Activated T-cell treated with anti-CD3 and anti-CD28 coated beads, Interleukin-2, amount 50 U/mL, for 72 hours (primary cell): ENCODE measurements at places on chromosomes 7 and 10. TPM values are rescaled to one million over a fixed set of nuclear protein-coding genes. Genes with fewer than 3 reads are reported as not detected.
A peak's percentile ranks its signal among the peaks of the same experiment; 100 is the strongest.

GRCh38 chr7:157857578-157858075 lies 520.8 kb downstream of the DNAJB6 start:
- DNase-seq, result no peak

DNA sequence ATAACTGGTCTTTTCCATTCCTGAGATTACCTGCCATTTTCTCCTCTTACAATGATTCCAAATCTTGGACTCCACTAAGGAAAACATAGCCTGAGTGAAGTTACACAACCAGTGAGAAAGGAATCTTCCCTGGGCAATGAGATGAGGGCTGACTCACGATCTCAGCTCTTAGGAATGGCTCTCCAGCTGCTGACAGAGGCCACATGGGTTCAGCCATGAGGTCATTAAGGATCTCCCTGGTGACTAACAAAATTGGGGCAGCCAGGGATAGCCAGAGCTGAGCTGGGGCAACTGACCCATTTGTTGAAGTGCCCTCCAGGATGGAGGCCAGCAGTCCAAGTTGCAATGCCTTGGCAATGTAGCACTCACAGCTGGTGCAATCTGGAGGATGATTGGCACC lies 78.7 kb upstream of the MKLN1 start:
- no peak for DNase-seq

GRCh38 chr7:75652788-75653187 lies 86.0 kb downstream of the HIP1 start:
- DNase-seq, result no peak

DNA sequence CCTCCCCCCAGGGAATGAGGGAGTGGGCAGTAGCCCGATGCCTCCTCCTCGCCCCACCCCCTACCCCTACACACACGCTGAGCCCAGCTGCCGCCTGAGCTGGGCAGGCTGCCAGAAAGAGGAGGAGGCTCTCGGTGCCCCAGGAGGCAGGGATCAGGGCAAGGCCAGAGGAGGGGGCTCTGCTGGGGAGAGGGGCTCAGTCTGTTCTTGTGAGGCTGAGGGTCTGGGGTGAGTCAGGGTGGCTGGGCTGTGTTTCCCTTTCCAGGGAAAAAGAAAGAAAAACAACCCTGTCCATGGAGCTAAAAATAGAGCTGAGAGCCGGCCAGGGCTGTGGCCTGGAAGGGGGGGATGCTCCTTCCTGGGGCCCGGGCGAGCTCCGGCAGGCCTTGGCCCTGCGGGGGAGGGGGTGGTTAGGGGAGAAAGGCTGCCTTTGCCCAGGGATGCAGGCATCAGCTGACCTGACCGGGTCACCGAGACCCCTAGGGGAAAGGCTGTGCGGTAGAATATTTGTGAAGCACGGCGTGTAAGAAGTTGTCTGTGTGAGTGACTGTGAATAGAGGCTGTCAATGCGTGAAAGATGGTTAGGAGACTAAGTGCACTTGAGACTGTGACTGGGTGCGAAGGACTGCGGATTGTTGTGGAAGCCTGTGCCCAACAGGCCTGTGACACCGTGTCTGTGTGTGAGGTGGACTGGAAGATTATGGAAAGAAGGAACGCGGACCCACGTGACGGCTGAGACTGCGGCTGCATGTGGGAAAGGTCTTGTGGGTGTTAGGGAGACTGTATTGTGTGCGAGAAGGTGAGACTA lies 1.2 kb upstream of the LZTS2 start:
- DNase-seq, result peak; percentile 73

DNA sequence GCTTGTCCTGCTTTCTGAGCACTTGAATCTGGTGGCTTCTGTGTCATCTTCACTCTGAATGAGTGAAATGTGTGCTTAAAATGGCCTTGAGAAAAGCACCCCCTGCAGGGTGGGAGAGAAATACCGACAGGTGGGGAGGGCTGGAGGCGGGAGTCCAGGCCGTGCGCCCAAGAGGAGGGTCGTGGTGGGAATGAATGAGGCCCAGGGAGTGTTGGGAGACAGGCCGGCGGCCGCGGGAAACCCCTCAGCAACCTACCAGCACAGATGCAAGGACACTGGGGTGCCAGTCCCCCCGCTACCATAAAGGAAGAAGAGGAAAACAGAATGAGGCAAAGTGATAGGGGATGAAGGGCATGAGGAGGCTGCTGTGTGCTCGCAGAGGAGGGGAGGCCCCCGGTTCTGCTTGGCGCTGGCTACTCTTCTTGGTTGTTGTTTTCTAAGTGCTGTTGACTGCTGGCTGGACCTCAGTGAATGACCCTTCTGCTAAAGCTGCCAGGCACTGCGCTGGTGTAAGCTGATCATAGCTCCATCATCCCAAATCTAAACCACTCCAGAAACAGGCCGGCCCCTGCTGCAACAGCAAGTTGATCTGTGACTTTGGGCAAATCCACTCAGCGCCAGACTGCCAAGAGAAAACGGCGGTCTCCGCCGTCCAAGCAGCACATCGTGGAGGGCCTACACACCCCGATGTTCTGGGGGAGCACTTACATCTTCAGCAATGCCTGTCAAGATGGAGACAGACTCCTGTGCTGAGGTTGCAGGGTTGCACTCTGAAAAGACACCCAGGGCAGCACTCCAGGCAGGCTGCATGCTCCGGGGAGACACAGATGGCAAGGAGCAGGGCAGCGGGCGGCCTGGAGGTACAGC lies 378.5 kb downstream of the DNAJB6 start:
- no peak for DNase-seq

GRCh38 chr10:125148528-125148927 lies 11.8 kb downstream of the CTBP2 start:
- no peak for DNase-seq

DNA sequence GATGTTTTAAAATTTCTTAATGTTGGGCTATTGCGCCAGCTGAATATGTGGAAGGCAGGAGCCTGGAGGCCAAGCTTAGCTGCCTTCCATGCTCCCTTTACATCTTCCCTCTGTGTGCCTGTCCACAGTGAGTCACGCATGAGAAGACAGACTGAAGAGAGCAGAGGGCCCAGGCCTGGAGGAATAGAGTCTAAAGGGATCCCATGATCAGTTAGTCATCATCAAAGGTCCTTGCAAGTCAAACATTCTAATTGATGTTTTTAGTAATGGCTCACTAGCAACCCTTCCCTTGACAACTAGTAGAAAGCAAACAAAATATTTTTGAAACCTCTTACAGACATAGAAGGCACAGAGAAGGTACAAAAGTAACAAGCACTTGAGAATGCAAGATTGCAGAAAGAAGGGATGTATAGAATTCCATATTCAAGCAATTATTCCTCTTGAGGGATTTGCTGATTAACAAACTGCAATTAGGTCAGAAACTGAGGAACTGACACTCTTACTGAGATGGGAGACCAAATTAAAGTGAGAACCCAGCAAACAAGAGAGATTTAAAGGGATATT lies 30.7 kb upstream of the APBB1IP start:
- DNase-seq, result no peak

UNCX gene
- total RNA-seq, result not detected

ATG9B gene
- total RNA-seq, result 10.1 TPM

DNA sequence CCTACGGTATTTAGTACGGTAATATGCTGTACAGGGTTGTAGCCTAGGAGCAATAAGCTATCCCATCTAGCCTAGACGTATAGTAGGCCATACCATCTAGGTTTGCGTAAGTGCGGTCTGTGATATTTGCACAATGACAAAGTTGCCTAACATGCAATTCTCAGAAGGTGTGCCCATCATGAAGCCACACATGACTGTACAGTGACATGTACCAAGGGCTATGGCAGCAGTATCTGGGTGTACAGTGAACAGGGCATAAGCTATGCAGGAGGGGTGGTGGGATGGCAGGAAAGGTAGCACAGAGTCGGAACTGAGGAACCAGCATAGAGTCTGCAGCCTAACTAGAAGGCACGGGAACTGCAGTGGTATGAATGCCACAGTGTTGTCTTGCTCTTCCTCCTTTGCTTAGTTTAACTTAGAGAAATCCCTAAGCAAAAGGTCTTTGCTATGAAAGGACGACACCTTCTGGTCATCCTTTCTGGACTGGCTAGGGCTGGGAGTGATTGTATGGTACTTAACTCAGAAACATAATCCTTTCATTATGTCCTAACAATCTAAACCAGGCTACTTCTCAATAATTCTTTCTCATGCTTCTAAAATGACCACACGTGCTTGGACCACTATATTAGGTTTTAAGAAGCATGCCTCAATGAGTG lies 93.5 kb downstream of the DYNC1I1 start:
- DNase-seq, result no peak

- no peak for DNase-seq
These were observed 15.9 kb downstream of the TMEM209 start for GRCh38 chr7:130189343-130189742.

OR9A2 gene
- not detected for total RNA-seq

DNA sequence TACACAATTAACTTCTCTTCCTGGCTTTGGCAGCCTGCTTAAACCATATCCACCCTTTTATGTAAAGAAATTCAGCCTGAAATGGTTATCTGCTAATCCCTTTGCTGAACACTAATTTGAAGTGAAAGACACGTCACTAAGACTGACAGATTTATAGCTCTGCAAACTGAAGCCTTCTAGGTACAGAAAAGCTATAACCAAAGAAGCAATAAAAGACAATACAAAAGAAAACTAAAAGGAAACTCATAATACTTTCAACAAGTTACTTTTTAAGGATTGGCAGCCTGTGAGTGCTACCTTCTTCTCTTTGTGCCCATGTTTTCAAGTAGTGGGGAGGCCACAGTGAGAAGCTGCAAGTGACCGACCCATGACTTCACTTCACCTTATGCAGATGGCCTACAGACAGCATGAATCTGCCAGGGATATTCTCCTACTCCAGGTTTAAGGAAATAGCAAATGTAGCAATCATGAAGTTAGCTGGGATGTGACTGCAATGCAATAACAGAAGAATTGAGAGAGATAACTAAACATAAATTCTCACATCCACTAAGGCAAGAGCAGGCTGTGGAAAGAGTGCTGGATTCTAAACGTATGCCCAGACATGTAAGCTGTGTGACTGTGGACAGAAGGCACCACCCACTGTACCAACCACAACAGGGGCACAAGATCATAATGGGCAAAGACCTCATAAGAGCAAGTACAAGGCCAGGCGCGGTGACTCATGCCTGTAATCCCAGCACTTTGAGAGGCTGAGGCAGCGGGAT lies 10.7 kb upstream of the SPOCK2 start:
- DNase-seq, result no peak

DNA sequence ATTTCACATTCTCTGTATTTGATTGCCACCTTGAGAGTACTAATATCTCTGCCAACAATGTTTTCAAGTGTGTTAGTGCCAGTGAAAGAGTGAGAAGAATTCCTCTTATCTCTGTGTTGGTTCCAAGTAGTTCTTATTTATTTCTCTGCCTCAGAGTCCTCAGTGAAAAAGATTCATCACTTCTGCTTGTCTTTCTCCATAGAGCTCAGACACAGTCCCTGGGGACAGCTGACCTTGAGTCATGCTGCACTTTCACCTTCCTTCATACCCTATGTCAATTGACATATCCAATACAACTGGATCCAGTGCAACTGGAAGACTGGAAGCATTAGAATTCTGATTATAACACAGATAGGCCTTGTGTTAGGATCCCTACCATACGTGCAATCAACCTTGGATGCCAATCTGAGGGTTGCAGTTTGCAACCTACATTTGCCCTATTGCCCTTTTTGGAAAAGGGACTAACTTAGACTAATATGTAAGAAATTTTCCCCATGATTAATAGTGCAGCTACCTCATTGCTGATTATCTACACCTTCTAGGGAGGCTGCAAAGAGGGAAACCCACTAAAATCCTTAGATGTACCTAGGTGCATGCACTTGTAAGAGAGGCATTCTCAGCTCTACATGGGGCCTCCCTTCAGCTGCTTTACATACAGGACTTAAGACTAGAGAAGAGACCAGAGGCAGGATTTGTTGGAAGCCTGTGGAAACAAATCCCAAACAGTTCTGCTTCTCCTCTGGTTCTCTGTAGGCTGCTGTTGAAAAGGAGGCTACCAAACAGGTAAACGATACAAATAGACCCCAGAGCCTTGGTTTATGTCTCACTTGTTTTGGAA lies 8.4 kb downstream of the IFIT2 start:
- DNase-seq, result no peak

SPDYE16 gene
- total RNA-seq, result 0.58 TPM

CUTC gene
- 23.8 TPM for total RNA-seq

GRCh38 chr7:44724276-44724675 lies 24.4 kb upstream of the ZMIZ2 start:
- DNase-seq, result no peak

UTF1 gene
- not detected for total RNA-seq

- no peak for DNase-seq
These were observed 519.1 kb upstream of the FOXK1 start for GRCh38 chr7:4162884-4163564.

GRCh38 chr10:131638049-131638879 lies 262.5 kb upstream of the PPP2R2D start:
- DNase-seq, result no peak

DNA sequence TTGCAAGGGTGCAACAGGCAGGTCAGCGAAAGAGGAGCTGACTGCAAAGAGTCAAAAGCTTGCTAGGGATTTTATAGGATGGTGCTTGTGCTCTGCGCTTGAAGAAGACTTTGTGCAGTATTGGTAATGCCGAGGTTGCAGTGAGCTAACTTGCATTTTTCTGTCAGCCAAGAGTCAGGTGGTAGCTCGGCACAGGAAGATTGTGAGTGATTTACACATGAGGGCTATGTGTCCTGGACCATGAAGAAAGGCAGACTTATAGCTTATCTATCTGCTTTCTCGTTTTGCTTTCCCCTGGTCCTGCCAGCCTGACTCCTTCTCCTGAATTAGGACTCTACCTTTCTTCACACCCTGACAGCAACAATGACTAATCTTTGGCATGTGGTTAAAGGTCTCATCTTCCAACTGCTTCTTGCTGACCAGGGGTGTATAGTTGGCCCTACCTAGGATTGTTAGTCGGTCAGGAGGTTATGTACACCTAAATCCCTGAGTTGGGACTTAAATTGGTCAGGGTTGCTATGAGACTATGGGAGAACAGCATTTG lies 4.1 kb upstream of the SYPL1 start:
- no peak for DNase-seq

TBX20 gene
- not detected for total RNA-seq

DNA sequence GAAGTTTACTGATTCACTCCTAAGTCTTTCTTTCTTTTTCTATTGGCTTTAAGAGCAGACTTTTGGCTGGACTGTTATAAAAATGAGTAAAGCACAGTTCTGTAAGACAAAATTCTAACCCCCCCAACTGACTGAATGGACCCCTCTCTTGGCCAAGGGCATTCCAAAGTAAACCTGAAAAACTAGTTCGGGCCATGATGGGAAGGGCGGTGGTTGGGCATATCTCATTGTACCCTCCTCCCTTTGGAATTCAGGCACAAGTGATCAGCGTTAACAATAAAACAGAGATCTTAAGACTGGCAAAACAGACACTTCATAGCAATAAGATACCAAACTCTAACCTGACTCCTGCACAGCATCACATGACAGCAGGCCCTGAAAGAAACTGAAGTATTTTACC lies 6.1 kb upstream of the KIF20B start:
- DNase-seq, result no peak

- DNase-seq, result peak; percentile 43
These were observed at the start of gene CHST15 for GRCh38 chr10:124092860-124093773. Gene CHST15 (minus strand): TSS chr10:124093598. CDS start chr10:124046212, 47,386 bp downstream.

DNA sequence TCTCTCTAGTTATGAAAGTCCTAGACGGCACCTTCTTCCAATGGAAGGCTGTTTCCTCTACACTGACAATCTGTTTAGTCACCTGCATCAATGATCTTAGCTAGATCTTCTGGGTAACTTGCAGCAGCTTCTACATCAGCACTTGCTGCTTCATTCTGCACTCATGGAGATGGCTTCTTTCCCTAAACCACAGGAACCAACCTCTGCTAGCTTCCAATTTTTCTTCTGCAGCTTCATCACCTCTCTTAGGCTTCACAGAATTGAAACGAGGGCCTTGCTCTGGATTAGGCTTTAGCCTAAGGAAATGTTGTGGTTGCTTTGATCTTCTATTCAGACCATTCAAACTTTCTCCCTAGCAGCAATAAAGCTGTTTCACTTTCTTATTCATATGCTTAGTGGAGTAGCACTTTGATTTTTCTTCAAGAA lies 24.6 kb downstream of the NAMPT start:
- no peak for DNase-seq

CDK14 gene
- total RNA-seq, result 0.49 TPM
